ENCODE measurements at places on chromosomes 1 and 21.

DNA sequence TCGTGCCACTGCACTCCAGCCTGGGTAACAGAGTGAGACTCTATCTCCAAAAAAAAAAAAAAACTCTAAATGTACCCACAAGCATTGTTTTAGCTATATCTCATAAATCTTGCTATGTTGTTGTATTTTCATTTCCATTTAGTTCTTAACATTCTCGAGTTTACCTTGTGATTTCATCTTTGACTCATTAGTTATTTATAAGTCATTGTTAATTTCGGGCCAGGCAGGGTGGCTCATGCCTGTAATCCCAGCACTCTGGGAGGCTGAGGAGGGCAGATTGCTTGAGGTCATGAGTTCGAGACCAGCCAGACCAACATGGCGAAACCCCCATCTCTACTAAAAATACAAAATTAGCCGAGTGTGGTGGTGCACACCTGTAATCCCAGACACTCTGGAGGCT lies 11.7 kb downstream of the HES2 start:
- DNase-seq, result no peak
- H3K27ac ChIP-seq, result no peak overlapping the region
- H3K4me1 ChIP-seq, result no peaks in the 10 kb centered on the region
- no peak overlapping the region for H3K4me3 ChIP-seq
- H3K27me3 ChIP-seq, result peaks cover 53% of the 10 kb centered on the region
- no peaks in the 10 kb centered on the region for H3K36me3 ChIP-seq

- peaks cover 31% of the 10 kb centered on the region for H3K4me1 ChIP-seq
- H3K4me3 ChIP-seq, result no peak overlapping the region
- H3K27me3 ChIP-seq, result peaks cover 5% of the 10 kb centered on the region
- DNase-seq, result no peak
- peak overlapping the region; percentile 68 for H3K27ac ChIP-seq
Observed at GRCh38 chr1:203467550-203467921, 8.1 kb upstream of the PRELP start.

GRCh38 chr1:150551784-150552127 lies 2.5 kb downstream of the ADAMTSL4 start:
- no peaks in the 10 kb centered on the region for H3K36me3 ChIP-seq
- peaks cover 25% of the 10 kb centered on the region for H3K27me3 ChIP-seq
- no peak overlapping the region for H3K27ac ChIP-seq

- no peak for DNase-seq
- no peaks in the 10 kb centered on the region for H3K4me1 ChIP-seq
- no peak overlapping the region for H3K27ac ChIP-seq
- H3K36me3 ChIP-seq, result peaks cover 4% of the 10 kb centered on the region
Observed at GRCh38 chr1:58104960-58105359, 441.6 kb downstream of the OMA1 start.

DNA sequence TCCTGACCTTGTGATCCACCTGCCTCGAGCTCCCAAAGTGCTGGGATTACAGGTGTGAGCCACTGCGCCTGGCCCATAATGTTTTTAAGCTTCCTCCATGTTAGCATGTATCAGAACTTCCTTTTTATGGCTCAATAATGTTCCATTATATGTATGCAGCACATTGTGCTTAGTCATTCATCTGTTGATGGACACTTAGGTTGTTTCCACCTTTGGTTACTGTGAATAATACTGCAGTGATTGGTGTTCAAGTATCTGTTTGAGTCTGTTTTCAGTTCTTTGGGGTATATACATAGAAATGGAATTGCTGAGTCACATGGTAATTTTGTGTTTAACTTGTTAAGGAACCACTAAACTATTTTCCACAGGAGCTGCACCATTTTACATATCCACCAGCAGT lies 17.7 kb downstream of the CMPK1 start:
- no peak overlapping the region for H3K27ac ChIP-seq
- peaks cover 2% of the 10 kb centered on the region for H3K36me3 ChIP-seq
- peaks cover 3% of the 10 kb centered on the region for H3K4me1 ChIP-seq
- no peak overlapping the region for H3K4me3 ChIP-seq
- H3K27me3 ChIP-seq, result no peaks in the 10 kb centered on the region
- no peak for DNase-seq

GRCh38 chr1:6770751-6771440 lies 14.4 kb upstream of the CAMTA1 start:
- no peak overlapping the region for H3K4me3 ChIP-seq
- H3K27ac ChIP-seq, result peak overlapping the region; percentile 39
- no peak for DNase-seq
- no peaks in the 10 kb centered on the region for H3K36me3 ChIP-seq

DNA sequence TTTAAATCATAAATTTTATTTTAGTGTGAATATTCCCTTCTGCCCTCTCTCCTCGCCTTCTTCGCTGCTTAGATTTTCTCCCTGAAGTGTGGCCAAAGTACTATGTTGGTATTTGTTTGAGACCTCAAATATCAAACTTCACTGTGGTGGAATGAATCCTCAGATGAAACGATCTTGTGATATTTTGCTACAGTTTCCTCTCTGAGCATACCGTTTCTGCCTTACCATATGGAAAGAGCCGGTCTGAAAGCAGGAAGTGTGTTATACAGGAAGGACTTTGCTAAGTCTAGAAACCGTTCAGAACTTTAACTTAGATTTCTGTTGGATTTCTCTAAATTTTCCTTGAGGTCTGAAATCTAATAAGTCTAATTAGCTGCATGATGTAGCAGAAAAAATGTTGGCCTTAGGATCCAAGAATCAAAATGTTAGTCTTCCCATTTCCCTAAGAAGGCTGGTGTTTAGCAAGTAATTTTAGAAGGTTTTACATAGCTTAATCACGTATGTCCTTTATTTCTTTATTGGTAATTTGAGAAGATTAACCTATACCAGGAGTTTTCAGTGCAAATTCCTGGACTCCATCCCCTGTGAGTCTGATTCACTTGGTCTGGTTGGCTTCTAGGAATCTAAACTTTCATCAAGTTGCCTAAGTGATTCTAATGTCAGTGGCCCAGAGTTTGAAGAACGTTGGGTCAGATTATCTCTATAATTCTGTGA lies 30.7 kb downstream of the SDCCAG8 start:
- H3K27ac ChIP-seq, result peak overlapping the region; percentile 53
- H3K4me3 ChIP-seq, result no peak overlapping the region
- peaks cover 28% of the 10 kb centered on the region for H3K36me3 ChIP-seq
- peaks cover 10% of the 10 kb centered on the region for H3K4me1 ChIP-seq

- H3K4me3 ChIP-seq, result no peak overlapping the region
- DNase-seq, result peak; percentile 12
- peaks cover 22% of the 10 kb centered on the region for H3K4me1 ChIP-seq
- peaks cover 9% of the 10 kb centered on the region for H3K27me3 ChIP-seq
- no peaks in the 10 kb centered on the region for H3K36me3 ChIP-seq
Observed at GRCh38 chr1:145716641-145717345, 2.5 kb upstream of the CD160 start.

GRCh38 chr1:169648709-169649108 lies 18.8 kb upstream of the SELP start:
- no peak overlapping the region for H3K4me3 ChIP-seq
- H3K27me3 ChIP-seq, result peaks cover 8% of the 10 kb centered on the region
- no peaks in the 10 kb centered on the region for H3K36me3 ChIP-seq
- DNase-seq, result no peak
- no peak overlapping the region for H3K27ac ChIP-seq

- no peak overlapping the region for H3K4me3 ChIP-seq
- H3K27me3 ChIP-seq, result peaks cover 3% of the 10 kb centered on the region
- H3K27ac ChIP-seq, result no peak overlapping the region
- no peaks in the 10 kb centered on the region for H3K36me3 ChIP-seq
- H3K4me1 ChIP-seq, result peaks cover 10% of the 10 kb centered on the region
- no peak for DNase-seq
Observed at GRCh38 chr1:52679048-52679447, 19.1 kb downstream of the COA7 start.

DNA sequence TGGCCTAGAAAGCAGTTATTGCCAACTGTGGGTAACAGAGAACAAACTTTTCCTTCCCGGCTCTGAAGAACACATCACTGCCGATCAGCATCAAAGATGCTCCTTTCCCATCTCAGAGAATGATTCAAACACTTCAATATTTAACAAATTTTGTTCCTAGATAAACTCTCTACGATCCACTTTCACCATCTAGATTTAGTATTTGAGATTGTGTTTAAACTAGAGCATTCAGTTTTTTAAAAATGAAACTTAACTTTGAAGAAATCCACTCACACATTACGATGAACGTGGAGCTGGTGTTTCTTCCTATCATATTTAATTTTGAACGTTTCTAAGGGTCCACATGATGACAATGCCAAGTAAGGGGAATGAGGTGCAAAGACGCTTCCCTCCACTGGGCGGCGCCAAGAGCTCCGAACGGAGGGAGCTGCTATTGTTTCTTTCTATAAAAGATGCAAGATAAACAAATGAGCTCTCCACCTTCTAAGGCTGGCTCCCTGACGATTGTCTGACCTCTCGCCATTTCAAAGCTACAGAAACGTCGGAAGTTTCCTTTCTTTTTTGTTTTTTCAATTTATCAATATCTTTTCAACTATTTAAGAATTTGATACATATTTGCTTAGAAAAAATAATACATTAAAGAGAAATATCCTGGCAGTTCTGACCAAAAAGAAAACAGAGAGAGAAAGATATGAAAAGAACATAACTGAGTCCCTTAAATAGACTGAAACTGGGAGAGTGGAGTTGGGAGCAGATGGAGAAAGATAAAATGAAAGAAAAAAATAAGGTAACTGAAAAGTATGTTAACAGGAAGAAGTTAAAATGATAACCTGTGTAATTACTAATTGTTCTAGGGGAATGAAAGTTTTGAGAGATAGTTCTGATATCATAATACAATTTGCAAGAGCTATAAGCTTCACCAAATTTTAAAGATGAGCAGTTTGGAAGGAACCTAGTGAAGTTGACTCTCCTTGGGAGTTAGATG lies 4.4 kb upstream of the BARHL2 start:
- peak overlapping the region; percentile 69 for H3K4me3 ChIP-seq
- H3K4me1 ChIP-seq, result peaks cover 40% of the 10 kb centered on the region
- no peak overlapping the region for H3K27ac ChIP-seq
- no peaks in the 10 kb centered on the region for H3K36me3 ChIP-seq

- no peaks in the 10 kb centered on the region for H3K4me1 ChIP-seq
- H3K27ac ChIP-seq, result no peak overlapping the region
- H3K36me3 ChIP-seq, result no peaks in the 10 kb centered on the region
- H3K27me3 ChIP-seq, result no peaks in the 10 kb centered on the region
- no peak for DNase-seq
Observed at GRCh38 chr1:192153276-192153675, 5.0 kb upstream of the RGS18 start.

DNA sequence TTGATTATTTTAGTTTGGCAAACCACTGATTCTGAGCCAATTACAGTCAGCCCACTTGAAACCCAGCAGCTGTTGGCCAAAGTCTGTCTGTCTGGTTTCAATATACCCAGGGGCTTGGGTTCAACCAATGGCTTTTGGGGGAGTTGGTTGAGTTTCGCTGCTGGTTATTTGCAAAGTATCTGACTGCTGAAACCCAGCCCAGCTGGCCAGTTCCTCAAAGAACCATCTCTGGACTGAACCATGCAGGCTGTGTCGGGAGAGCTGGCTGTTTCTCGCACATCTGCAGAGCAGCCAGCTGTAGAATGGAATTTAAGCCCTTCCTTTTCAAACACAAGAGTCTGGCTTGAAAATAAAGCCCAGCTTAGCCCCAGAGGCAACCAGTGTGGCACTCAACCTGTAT lies 66.0 kb upstream of the PAX7 start:
- H3K36me3 ChIP-seq, result no peaks in the 10 kb centered on the region
- no peaks in the 10 kb centered on the region for H3K4me1 ChIP-seq
- no peak overlapping the region for H3K27ac ChIP-seq
- no peak for DNase-seq
- H3K4me3 ChIP-seq, result no peak overlapping the region

Data from neural crest cell (in vitro differentiated cells).